NCI-H2081 treated with DMSO at 0.1 percent for 48 hours (cell line): ENCODE measurements at places on chromosomes 2 and 18.

- no peak for DNase-seq
Measured at GRCh38 chr2:164558450-164558849, 62.8 kb downstream of the GRB14 start.

DNA sequence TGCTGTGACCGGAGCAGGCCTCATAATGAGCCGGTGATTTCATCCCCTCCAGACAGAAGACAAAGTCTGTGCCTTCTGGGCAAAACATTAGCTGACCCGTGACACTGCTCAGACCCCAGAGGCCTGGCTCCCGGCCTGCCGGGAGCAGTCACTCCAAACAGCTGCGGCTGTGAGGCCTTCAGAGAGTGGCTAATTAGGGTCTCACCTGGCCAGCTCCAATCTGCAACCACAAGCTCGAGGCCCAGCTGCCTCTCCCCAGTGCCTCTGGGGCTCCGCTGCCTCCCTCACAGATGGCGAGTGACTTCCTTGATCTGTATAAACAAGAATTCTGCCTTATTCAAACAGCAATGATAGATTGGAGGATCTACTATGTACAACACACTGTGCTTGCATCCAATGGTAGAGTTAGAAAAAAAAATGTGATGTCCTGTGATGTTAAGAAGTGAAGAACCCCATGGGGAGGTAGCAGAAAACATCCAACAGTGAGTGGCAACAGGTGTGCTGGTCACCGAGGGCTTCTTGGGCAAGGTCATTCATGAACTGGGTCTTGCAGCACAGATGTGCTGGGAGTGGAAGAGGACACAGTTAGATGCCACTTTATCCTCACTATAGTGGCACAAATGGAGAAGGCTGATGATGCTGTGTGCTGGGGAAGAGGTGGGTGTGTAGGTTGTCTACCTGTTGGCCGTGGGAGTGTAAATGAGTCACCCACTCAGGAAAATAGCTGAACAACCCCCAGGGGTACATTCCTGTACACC, 98.2 kb upstream of the ASAP2 start:
- DNase-seq = peak; percentile 37

GRCh38 chr2:126707191-126707590, 51.2 kb downstream of the GYPC start:
- DNase-seq = no peak

DNA sequence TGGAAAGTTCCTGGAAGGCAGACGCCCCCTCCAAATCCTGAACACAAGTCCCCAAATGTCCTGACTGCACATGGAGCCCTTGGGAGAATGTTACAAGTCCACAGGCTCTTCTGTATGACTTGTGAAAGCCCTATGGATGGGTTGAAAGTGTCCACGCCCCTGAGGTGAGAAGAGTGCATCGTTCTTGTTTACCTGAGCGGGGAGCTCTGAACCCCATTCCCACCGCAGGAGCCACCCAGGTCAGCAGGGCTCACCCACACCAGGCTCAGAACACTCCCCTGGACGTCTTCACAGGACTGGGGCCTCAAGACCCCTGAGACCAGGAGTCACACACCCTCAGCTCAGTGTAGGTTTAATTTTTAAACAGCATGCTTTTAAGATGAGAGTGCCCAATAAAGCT, 84.2 kb upstream of the TMEM18 start:
- no peak for DNase-seq

DNA sequence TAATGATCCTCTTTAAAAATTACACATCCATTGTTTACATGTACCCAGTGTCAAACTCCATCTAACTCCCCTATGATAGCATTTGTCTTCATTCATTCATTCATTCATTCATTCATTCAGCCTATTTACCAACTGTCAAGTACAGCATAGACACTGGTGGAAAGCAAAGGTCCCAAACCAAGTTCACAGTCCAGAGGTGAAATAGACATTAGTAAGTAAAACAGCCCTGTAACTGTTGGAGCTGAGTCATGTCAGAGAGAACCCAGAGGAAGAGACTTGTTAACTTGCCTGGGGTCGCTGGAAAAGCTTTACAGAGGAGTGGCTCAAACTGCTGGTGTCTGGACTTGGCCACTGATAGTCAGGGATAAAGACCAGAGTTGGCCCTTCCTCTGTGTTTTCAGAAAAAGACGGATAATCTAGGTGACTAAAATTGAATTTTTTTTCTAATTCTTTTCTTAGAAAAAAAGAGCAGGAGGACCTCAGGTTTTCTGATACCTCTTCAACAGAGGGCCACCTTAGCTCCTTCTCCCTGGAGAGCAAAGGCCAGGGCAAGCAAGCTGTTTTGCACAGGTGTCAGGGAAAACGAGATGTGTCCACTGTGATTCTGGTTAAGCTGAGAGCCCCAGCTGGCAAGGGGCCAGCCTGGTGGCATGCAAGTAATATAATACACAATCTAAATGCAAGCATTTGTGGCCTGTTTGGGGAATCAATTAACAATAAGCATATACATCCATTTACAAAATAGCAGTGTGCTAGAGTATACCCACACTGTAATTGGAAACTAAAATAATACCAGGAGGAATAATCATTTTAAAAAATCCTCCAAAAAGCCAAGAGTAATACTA, 96.7 kb upstream of the SLC14A2 start:
- no peak for DNase-seq

DNA sequence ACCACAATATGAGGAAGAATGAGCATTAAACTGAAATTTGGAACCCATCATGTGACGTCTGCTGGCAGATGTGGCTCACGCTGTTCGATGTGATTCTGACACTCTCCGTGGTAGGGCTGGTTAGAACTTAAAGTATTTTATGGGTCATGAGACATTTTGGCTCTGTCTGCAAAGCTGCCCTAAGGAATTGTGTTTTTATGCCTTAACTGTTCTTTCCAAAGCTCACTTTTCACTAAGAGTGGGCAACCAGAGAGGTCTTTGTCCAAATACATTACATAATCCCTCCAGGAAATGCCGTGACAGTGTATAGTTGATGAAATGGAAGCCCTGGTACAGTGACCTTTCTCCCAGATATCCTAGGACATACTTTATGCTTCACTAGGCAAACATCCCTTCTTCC, 119.1 kb downstream of the AQP4 start:
- no peak for DNase-seq

DNA sequence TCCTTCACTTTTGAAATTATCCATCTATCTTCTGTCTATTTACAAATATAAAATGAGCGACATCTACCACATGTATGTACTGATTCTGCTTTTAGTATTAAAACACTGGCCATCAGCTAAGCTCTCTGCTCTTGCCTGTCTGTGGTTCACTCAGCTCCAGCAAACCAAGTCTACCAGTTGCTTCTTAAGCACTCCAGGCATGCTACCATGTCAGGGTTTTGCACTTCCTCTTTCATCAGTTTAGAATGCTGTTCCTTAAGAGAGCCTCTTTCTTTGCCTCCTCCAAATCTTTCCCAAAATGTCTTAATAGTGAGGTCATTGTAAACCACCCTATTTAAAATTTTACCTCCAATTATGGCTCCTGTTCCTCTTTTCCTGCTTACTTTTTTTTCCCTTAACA, 59.5 kb downstream of the SCN3A start:
- no peak for DNase-seq

DNA sequence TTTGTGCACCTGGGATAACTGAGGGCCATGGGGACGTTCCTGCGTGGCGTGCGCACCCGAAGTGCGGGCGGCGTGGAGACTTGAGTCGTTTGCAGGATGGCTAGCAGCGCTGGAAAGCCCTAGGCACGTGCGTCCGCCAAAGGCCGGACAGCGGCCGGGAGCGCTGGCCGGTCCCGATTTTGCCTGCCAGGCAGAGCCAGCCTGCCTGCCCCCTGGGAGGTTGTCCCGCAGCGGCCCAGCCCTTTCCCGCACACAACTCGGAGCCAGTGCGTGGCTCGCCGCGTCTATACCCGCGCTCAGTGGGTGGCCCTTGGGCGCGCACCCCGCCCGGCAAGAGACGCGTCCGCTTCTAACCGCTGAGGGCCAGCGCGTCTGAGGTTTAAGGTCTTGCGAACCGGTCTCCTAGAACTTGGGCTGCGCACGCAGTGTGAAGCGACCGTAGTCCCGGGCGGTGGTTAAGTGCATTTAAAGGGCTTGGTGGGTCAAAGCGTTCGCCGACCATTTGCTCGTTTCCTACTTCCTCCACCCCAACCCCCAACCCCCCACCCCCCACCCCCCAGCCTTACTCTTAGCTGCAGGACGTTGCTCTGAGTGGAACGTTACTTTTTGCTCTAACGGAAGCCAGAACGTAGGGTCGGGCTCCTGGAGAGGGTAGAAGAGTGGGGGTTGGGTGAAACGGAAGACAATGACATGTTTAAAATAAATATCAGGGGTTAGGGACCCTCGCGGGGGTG, 627 bp downstream of the CDCA7 start:
- no peak for DNase-seq

DNA sequence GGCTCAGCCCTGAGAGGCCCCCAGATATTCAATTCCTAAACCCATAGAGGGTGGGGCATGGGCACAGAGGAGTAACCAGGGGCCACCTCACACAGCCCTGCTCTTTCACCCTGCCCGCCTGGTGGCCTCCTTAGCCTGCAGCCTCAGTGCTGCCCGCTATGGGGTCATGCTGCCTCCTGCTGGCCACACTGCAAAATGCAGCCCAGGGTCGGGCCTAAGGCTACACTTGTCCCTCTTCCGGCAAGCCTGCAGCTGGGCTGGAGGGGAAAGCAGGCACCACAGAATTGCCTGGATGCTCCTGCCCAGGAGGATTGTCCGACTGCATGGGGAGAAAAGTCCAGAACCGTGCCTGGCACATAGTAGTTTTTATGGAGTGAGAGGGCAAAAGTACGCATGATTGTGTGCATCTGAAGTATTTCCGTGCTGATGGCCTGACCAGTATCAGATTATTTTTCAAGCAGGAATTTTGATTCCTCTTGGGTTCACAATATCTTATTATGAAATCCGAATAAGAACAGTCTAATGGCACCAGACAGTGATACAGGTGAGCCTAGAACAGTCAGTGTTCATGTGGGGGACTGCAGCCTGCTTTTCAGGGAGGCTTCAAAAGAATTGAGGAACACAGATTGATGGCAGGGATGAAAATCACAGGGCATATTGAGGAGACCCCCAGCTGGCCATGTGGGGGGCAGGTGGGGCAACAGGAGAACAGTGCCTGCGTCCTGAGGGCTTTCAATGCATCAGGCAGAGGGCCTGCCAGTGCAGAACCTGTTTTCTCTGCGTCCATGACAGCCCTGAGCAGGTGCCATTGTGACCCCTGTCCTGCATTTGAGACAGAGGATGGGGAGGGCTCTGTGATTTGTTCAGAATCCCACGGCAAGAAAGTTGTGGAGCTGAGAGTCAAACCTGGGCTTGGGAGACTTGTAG, 51.2 kb upstream of the ALPP start:
- DNase-seq = no peak

- DNase-seq = no peak
Measured at GRCh38 chr18:11859282-11859830, 8.1 kb downstream of the CHMP1B start.

DNA sequence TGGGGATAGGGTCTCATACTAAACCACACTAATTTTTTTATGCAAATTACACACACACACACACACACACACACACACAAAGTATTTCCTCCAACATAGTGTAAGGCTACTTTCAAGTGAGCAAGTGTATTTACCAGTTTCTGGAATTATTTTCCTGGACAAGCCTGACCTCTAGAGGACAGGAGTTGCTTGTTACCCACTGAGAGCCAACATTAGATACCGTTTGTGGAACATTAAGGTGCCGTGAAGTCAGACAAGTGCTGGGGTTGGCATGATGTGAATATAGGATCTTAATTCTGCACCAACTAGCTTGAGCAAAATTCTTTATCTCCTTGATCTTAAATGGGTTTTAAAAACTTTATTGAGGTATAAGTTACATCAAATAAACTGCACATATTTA, 39.3 kb upstream of the SERPINB2 start:
- DNase-seq = no peak

DNA sequence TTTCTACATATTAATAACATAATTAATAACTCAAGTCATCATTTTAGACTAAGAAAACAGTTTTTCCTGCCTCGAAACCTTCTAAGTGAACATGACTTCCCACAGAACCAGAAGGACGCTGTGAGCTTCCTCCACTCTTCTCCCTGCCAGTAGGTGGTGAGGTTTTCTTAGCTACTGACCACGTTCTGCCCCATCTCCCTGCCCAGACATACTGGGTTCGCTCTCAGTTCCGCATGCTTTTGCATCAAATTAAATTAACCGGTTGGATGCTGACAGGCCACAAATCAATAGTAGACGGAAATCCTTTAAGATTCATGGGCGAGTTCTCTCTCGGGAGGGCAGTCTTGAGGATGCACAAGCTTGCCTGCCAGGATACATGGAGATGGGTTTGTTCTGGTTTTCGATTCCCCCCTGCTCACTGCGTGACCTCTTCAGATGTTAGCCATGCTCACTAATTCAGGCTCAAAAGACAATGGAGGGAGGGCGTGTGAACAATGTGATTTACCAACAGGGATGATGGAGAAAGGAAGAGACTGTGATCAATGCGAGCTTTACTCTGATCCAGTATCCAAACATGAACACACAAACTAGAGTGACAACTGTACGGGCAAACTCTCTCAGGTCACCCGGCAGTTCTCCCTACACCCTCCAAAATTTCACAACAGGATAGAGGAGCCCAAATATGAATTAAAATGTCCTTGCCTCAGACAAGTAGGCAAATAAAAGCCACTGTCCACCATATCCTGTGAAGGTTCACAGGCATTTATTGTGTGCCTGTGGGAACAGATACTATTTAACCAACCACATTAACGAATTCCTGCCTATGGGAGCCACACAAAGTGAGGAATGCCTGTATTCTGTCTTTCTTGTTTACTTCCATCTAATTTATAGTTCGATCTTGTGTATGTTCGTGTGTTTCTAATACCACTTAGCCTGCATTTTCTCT, 375.7 kb downstream of the EIPR1 start:
- DNase-seq = no peak

- no peak for DNase-seq
Measured at GRCh38 chr18:47899107-47899840, 31.2 kb downstream of the SMAD2 start.

DNA sequence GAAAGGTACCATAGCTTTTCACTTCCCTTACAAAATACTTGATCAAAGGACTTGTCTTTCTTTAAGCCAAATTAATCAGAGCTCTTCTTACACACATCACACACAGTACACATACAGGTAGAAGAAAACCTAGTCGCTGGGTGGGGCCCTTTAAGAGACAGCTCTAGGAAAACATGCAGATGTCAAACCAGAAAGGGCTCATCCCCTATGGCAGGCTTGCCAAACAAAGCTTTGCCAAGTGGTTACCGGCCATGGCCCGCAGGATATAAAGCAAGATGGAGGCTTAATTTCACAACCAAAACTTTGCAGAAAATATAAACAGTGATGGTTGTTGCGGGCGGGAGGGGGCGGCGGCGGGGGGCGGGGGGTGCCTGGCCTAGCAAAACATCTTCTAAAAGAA, 2156.0 kb upstream of the PIK3C3 start:
- DNase-seq = no peak
